ENCODE measurements at places on chromosomes 1 and 21.

DNA sequence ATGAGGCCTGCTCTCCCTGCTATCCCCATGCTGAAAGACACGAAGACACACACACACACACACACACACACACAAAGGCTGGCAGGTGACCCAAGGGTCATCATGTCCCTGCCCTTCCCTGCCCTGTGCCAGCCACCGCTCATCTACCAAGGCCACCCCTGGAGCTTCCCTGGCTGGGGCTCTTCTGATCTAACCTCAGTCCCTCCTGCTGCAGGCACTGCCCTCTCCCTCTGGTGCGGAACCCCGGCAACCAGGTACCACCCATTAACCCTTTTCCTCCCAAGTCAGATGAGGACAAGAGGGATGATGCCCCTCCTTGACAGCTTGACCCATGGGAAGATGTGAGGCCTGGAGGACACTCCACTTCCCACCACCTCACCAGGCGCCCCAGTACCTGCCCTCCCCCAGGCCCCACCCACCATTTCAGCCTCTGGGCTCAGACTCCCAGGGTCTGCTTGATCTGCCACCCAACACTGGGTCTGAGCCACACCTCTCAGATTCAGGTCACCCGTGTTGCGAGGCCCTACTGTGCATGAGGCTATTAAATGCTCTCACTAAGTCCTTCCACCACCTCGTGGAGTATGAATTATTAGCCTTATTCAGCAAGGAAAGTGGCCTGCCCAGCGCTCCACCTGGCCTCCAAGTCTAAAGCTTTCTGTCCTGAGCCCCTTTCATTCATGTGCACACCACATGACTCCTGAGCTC lies 2.5 kb downstream of the SDC3 start:
- no peak for DNase-seq

GRCh38 chr1:157288996-157289395 lies 150.8 kb upstream of the ETV3 start:
- DNase-seq = no peak

DNA sequence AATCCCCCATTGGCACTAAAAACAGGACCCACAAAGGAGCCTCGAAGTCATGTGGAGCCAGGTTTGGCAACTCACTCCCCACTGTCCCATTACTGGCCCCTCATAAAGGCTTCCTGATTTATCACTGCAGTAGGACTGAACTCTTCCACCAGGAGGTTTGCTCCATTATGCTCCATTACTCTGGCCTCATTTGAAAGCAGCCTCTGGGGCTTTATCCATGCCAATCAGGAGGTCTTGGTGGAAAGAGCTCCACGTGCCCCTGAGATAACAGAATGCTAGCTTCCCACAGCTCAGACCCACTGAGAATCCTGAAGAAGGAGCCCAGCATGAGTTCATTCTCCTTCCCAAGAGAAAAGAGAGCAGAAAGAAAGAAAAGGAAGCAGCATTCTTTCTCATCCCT lies 76.4 kb downstream of the HIVEP3 start:
- no peak for DNase-seq

DNA sequence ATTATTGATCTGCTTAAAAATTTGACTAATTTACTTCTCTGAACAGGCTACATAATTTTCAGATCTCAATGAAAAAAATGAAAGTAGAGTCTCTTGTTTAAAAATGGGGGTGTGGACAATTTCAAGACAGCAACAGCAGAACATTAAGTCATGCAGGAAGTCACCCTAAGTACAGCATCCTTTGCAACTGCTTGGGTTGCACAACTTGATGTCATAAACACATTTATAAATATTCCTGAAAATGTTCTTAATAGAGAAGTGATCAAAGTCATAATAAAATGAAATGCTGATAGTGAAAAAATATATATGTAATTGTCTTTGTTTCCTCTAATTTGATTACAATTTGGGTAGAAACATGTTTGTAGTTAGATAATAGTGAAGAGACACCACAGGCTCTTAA lies 79.3 kb downstream of the TNNI3K start:
- no peak for DNase-seq

DNA sequence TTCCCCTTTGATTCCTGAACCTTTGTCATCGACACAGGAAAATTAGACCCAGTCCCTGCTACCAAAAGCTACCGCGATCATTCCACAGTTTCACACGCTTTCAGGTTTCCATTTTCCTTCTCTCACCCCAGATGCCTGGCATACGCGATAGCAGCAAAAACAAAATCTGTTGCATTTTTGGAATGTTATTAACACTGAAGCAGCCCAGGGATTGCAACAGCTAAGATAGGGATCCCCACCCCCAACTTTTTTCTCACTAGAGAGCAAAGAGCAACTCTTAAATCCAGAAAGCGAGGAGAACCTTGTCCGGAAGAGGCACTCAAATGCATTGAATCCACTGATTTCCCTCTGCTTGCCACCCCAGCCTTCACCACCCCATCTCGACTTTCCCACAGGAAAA lies 8.9 kb downstream of the OVAAL start:
- no peak for DNase-seq

- DNase-seq = no peak
Observed at GRCh38 chr1:207747627-207748492, 4.0 kb upstream of the CD46 start.

GRCh38 chr1:88070956-88071355 lies 613.1 kb upstream of the PKN2 start:
- no peak for DNase-seq

All from stimulated activated CD8-positive, alpha-beta memory T cell treated with anti-CD3 and anti-CD28 coated beads, Interleukin-15, amount 100 ng/mL, for 4 hours (primary cell).